EL (cell line): ENCODE measurements at places on chromosomes 13 and 19.

DNA sequence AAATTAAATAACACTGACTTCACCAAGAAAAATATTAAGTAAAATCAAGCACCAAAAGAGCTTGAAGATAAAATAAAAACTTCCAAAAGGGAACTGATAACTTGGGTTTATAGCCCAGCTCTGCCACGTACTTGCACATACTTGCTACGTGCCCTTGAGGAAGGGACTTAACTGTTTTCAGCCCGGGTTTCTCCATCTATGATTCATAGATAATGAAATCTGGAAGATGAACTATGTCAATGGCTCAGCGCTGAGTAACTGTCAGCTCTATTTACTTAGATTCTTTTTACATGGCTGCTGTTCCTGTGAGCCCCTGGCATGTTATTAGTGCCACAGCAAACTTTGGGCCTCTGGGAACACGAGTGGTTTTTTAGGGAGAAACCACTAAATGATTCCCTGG lies 9.6 kb upstream of the ZC3H13 start:
- peak; percentile 83 for DNase-seq

DNA sequence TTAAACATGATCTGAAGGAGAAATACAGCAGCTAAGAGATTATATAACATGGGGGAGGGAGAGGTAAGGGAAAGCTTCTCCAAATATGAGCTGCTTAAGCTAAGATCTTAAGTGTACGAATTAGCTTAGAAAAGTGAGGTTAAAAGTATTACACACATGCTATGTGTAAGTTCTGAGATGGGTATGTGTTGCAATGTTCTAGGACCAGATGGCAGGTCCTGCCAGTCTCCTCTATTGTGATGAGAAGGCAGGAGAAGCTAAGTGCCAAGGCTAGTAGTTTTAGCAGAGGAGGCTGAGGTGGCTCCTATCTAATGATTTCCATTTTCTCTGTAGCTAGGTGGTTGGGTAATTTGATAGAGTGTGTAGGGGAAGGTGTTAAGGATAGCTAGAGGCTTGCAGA lies 57.6 kb downstream of the MICU2 start:
- no peak for DNase-seq

DNA sequence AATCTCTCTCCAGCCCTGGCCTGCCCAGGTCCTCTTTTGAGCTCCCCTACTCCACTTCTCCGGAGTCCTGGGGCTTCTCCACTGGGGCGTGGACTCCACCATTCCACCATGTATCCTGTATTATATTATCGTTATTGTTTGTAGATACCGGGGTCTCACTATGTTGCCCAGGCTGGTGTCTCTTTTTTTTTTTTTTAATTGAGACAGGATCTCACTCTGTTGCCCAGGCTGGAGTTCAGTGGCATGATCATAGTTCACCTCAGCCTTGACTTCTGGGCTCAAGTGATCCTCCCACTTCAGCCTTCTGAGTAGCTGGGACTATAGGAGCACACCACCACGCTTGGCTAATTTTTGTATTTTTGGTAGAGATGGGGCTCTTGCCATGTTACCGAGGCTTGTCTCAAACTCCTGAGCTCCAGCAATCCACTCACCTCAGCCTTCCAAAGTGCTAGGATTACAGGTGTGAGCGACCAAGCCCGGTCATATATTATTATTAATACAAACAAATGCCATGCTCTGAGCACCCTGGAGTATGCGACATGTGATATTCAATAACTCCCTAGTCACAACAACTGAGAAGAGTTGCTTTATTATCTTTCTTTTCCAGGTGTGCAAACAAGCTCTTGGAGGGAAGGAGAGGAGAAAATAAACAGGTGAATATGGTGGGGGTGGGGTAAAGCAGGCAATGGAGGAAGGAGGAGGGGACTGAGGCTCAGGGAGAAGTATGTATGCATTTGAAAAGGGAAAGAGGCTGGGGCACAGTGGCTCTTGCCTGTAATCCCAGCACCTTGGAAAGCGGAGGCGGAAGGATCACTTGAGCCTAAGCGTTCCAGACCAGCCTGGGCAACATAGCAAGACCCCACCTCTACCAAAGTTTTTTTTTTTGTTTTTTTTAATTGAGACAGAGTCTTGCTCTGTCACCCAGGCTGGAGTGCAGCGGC lies 2.8 kb upstream of the CERS4 start:
- no peak for DNase-seq

DNA sequence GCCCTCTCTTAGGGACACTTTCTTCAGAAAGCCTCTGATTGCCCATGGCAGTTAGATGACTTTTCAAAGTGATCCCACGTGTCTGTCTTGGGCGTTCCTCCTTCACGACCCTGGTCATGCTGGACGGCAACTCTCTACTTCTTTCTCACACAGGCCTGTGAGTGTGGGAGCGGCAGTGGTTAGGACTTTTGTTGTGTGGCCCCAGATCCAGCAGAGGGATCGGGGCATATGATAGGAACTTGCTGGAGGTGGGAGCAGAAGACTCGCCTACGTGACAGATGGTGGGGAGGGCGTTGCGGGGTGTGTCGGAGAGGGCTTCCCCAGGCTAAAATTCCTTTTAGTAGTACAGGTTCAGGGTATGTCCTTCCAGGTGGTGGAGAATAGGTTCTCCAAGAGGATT lies 289.5 kb upstream of the MAB21L1 start:
- no peak for DNase-seq

DNA sequence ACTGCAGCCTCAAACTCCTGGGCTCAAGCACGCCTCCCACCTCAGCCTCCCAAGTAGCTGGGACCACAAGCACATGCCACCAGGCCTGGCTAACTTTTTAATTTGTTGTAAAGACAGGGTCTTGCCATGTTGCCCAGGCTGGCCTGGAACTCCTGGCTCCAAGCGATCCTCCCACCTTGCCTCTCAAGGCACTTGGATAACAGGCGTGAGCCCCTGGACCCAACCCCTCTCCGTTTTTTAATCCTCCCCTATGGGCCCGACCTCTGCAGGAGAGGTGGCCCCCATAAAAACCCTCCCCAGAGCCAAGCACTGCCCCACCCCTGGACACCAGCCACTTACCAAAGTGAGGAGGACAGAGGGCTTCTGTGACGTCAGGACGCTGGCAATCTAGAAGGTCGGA lies 28.6 kb downstream of the PEPD start:
- DNase-seq = no peak

DNA sequence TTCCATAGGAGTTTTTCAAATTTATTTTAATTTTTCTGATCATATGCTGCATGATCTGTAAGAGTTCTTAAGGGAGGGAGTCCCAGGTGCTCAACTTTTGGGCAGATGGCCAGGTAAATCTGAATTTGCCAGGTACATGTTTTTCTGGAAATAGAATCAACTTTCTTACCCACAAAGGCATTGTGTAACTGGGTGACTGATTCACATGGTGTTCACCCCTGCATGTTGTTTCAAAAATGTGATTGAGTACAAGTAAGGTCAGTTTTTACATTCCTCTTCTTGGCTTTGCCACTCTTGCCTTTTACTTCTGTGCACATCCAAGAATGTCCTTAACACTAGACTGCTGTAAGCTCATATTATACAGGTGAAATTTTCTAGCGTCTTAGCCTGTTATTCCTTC lies 30.4 kb downstream of the RB1 start:
- DNase-seq = peak; percentile 9

GRCh38 chr19:3458229-3459088 lies 21.9 kb downstream of the SMIM24 start:
- DNase-seq = no peak

DNA sequence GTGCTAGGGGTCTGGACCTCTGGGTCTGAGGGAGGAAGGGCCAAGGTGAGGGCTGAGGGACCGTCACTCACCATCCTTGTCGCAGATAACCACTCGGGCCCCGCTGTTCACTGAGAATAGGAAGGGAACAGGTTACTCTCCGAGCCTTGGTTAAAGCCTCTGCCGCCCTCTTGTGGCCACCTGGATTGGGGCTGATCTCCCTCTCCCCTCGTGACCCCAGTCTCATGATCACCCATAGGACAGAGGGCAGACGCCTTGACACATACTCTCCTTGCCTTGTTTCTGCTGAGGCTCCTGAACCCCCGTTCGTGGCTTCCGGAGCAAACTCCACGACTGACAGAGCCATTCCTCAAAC lies 580 bp downstream of the HSD17B14 start:
- DNase-seq = peak; percentile 80

DNA sequence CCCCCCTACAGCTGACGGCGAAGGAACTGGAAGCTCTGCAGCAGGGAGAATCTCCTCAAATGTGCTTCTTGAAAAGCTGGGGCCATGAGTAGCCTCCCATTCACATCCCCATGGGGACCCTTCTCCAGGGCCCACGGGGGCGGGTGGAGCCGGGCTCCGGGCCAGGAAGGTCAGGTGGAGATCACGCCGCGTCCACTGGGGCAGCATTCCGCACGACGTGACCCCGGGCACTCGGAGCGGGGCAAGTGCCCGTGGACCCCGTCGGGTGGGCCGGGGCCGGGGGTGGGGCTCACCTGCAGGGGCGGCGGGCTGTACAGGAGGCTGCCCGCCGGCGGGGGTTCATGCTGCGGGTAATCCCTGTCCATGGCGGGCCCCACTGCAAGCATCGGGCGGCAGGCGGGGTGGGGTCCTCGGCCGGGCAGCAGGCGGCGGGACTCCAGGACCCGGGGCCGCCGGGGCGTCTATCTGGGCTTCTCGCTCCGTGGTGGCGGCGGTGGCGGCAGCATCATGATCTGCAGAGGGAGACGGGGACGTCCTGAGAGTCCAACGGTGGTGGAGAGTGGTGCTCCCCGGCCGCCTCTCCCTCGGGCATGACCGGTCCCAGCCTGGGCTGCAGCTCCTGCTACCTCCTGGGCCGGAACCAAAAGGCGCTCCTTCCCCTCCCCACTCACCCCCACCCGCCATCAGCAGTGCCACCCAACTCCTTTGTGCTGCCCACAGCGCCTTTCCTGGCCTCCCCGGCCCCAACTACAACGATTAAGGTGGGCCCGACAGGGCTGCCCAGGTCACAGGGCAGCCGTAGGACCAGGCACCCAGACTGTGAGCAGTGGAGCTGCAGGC lies 20.0 kb downstream of the SBNO2 start:
- DNase-seq = no peak

DNA sequence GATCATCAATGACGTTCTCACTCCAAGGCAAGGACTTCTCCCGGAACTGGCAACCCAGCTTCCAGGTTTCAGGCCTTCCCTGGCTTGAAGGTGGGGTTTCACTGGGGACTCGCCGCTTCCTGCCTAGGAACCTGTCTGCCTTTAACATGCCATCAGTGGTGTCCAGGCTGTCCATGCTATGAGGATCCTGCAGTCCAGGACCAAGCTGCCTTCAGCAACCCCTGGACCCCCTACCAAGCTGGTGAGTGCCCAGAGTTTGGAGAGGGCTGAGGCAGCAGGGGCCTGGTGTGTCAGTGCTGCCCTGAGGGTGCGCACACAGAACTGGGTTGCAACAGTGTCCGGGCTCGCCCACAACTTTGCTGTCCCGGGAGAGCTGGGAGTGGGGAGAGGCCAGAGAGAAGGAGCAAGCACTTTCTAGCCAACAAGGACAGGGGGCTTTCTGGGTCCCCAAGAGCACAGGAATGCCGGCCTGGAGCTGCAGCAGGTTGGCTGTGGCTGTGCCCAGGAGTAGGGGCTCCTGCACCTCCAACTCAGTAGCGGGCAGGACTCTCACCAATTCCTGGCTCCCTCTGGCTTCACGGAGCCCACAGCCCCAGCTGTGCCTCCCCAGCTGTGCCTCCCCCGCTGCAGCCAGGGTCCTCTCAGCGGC lies 1563.2 kb upstream of the MIR17HG start:
- DNase-seq = no peak

DNA sequence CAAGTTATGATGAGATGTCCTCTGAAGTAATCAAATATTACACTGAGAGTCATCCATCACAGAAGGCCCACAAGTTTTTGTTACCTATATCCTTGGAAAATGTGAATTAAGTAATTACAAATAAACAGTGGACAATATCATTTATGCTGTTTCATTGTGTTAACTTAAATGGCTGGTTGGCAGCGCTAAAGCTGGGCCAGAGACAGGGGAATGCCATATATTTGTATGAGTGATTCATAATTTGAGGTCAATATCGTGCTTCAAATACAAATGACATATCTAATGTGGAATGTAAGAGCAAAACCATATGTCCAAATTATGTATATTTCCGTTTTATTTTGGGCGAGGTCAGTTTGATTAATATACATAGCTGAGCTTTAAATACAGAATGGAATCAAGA lies 1556.2 kb downstream of the SLITRK5 start:
- no peak for DNase-seq

DNA sequence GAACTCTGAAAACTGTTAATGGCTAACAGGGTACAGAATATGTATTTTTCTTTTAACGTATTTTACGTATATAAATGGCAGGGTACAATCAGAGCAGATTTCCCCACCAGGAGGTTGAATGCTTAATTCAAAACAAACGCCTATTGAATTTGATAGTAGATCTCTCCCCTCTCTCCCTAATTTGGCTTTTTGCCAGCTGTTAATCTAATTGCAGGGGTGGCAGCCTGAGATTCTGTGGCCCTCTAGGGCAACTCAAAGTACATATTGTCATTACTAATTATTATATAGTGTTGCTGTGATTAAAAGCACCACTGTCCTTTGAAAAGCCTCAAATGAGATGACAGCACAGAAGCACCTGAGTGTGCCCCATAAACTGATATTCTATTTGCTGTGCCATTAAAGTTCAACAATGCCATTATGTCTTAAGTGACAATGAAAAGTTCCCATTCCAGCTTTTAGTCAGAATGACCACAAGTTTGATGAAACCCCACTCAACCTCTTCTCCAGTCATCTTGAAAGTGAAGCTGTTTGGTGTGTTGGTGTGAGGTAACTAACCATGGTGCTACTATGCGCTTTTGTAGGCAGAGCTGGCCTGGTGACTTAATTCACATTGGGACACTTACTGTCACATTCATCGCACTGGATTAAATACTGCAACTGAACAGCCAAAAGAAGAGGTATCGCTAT lies 351.4 kb downstream of the KCNRG start:
- no peak for DNase-seq

DNA sequence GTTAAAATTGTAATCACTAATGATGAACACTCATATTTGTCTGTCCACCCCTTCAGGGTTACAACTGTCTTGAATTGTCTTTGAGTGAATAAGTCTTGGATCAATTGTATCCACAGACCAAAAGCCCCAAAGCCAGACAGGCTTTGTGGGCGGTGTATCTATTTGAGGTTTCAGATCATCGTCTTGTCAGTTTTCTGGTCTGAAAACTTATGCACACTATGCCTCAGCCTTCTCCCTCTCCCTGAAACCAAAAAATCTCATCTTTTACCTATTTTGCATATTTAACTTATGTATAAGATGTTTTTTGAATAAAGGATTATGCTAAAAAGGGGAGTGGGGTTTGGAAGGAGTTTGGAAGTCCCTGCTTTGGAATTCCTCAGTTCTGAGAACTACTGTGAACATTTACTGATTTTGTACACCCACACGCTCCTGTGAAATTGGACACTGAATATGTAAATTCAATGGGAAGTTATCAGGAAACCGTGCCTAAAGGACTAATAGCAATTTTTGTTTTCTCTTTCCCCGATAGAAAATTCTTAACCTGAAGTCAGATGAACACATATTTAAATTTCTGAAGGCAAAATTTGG lies 52.1 kb downstream of the DPY19L3 start:
- DNase-seq = no peak

GRCh38 chr13:25899464-25899863 lies 152.4 kb downstream of the SHISA2 start:
- DNase-seq = no peak
